ENCODE measurements at places on chromosomes 5 and 9. TPM values are rescaled to one million over a fixed set of nuclear protein-coding genes. Genes with fewer than 3 reads are reported as not detected.

Gene NRARP
- total RNA-seq = 2.1 TPM

Gene ALDH1A1
- 52.7 TPM for total RNA-seq

Gene SMIM33
- total RNA-seq = not detected

Gene PCDHGA11
- total RNA-seq = 6.8 TPM

Gene PPIC
- 13.6 TPM for total RNA-seq

Gene MAML1
- total RNA-seq = 7.8 TPM

All from skeletal muscle tissue (tissue), 5 donors.